Fibroblast of gingiva (primary cell): ENCODE measurements at places on chromosomes 1 and 21.

GRCh38 chr1:98490099-98490498, 171.4 kb upstream of the SNX7 start:
- DNase-seq, result no peak

- DNase-seq, result no peak
Measured at GRCh38 chr1:238187575-238187949, 296.8 kb upstream of the ZP4 start.

DNA sequence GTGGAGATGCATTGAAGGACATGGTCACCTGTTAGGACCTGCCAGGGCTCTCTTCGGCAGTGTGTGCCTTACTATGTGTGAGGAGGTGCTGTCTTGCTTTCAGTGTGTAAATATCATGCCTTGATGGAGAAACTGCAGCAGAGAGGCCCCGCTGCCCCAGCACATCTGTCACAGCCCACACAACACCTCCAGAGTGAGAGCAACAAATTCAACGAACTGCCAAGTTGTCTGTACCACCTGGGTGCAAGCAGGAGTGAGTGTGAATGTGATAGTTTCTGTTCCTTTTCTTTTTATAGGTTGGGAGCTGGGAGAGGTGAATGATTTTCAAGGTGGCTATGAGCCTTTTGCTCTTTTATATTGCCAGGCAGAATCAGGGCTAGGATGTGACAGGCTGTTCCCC, 114.6 kb upstream of the KIAA0040 start:
- no peak for DNase-seq

GRCh38 chr1:47508702-47509431, 71.0 kb downstream of the FOXD2 start:
- DNase-seq, result no peak

DNA sequence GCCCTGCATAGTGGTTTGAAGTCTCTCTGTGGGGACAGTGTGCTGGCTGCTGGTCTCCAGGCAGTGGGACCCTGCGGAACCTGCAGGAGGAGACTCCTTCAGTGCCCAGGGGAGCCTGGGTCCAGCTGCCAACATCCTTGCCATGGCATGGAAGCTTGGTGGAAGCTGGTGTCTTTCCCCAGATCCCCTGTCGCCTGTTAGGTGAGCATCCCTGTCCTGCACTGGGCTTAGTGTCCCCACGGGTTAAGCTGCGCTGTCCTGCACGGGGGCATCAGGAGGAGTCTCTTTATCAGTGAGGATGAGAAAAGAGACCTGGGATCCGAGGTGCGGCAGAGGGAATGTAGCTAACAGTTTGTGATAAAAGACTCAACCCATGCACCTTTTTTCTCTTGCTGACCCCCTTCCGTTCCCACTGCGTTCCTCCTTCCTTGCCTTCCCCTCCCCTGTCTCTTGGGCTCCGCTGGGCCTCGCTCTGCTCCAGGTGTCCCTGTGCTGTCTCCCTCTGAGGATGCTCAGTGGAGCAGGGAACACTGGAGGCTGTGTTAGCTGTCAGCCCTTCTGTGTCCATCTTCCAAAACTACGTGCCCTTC, 59.3 kb downstream of the SLC37A1 start:
- no peak for DNase-seq

- DNase-seq, result peak; percentile 62
Measured at GRCh38 chr1:112557385-112557784, 48.6 kb downstream of the WNT2B start.

GRCh38 chr1:216670118-216670883, 52.9 kb downstream of the ESRRG start:
- no peak for DNase-seq

GRCh38 chr1:226736001-226736907, 2.8 kb downstream of the ITPKB start:
- no peak for DNase-seq

DNA sequence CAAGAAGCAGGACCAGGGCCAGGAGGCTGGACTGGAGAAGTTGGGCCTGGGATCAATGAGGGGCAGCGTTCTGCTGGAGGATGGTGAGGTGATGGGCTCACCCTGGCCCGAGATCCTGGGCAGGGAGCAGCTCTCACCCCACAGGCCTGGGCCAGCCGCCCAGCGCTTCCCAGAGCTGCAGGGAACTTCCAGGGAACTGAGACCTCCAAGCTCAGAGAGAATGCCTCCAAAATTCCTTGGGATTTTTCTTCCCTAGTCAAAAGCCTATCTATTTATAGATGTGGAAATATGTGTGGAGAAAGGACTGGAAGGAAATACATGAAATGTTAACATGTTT, 121.2 kb downstream of the SPSB1 start:
- no peak for DNase-seq

DNA sequence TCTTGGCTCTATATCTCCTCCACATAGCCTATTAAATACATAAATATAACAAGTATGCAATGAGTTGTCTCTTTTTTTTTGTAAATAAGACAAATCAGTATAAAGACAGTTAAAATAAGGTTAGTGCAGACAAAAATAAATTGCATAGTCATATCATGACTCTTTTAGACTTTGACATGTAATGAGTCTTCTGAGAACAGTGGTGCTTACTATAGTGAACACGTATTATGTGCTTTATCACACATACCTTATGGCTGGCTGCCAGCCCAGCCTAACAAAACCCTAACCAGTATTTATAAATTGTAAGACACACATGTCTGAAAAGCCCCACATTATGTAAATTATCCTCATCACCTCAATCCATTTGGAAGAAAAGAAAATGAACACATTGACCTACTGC, 29.1 kb upstream of the F13B start:
- no peak for DNase-seq

DNA sequence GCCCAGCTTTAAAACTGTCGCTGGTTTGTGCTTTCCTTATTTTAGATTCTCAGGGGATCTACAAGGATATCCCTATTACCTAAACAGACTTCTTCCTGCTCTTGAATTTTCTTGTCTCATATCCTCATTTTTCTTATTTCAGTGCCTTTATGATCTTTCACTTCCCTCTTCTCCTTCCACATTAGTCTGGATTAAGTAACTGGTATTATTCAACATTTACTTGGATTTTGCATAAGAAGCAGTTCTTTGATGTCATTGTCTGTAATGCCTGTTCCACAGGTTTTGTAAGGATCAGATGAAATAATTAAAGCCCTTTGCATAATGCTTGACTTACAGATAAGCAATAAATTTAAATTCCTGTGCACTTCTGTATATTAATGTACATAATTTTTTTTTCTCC, 26.5 kb downstream of the CXADR start:
- DNase-seq, result no peak

- DNase-seq, result no peak
Measured at GRCh38 chr1:95278173-95279006, 44.4 kb downstream of the RWDD3 start.

GRCh38 chr1:208329300-208329699, 85.1 kb upstream of the PLXNA2 start:
- DNase-seq, result no peak

DNA sequence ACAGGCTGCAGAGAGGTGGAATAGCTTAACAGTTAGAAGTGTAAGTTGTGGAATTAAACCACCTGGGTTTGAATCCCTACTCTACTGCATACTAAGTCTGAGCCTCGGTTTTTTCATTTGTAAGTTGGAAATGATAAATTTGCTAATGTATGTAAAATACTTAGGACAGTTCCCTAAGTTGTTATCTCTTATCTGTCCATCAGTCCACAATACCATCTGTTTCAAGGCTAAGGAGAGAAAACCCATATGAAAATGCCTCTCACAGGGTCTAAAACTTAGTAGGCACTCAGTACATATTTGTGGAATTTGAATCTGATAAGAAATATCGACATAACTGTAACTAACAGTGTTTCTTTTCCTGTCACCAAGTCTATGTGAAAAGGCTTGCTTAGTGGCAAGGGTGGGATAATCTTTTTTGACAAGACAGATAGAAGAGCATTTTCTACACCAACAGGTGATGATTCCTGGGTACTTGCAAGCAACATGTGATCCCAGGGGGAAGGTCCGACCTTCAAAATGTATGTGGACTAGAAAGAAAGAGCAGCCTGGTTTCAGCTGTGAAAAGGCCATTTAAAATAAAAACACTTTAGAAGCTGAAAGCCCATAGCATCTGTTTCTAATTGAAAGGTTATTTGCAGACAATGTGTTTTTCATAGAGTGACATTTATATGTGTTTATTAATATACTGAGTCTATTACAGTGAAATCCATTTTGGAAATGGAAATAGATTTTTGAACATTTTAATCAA, 202.9 kb downstream of the HHAT start:
- DNase-seq, result no peak

DNA sequence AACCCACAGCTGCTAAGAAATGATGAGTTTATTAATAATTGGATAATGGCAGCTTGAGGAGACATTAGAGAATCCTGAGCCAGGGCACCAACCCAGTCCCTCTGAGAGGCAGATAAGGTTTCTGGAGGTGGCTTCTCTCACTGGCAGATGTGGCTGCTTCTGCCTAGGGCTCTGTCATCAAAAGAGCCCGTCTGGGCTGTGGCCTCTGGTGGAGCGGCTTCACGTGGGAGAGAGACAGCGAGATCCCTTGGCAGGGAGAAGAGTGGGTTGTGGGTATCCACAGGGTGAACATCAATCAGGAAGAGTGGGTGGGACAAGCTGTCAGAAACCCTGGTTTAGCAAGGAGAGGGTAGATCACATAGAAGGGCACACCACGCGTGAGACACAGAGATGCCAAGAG, 30.0 kb downstream of the VWA5B1 start:
- DNase-seq, result no peak

- DNase-seq, result no peak
Measured at GRCh38 chr1:163036671-163037070, 32.5 kb upstream of the RGS4 start.

DNA sequence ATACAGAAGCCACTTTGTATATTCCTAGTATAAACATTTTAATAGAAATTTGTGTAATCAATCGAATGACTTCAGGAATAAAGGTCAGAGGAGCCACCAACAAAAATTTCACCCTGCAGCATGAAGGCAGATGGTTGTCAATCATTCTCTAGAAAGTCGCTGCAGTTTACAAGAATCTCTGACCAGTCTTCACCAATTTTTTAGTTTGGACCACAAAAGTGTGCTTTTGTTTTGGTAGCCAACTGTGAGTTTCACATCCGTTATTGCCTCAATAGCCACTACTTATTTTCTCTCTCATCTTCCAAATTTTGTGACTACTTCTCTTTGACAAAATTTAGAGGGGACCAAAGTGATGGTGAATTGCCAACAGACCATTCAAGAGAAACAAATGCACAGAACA, 1155.6 kb downstream of the AMY1C start:
- no peak for DNase-seq

DNA sequence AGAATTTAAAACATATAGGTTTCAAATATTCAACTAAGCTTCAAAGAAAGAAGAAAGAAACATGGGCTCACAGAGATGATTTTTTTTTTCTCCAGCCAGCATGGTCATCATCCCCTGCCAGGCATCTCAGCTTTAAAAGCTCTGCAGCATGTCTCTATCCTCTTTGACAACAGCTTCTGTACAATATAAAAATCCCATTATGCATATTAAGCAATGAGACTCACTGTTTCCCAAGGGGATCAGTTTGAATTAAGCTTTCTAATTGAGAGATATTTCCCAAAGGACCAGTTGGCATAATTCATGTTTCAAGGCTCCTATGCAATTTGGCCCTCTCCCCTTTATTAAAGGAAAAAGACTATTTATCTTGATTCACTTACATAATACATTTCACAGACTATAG, 220.3 kb downstream of the GRIK1 start:
- no peak for DNase-seq

DNA sequence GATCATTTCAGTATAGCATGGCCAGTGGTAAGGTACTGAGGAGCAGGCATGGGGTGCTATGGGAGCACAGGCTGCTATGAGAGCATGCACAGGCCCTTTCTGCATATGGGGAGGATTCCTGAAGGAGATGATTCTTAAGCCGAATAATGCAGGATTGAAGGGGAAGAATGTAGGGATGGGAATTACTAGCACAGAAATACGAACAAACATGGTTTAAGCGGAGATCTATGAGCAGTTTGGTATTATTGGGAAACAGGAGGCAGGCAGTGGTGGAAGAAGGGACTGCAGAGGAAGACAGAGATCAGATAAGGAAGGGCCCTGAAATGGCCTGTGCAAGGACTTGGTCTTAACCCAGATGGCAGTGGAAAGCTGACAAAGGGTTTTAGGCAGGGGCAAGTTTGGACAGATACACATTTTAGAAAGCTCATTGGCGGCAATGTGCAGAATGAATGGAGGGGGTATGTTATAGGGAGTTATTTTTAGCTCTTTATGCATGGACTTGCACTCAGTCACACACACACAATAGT, 1.7 kb downstream of the OSCP1 start:
- DNase-seq, result no peak

- no peak for DNase-seq
Measured at GRCh38 chr1:151069103-151069486, 1.5 kb upstream of the GABPB2 start.
